NCI-H774 (cell line): ENCODE measurements at places on chromosomes 4 and X.

DNA sequence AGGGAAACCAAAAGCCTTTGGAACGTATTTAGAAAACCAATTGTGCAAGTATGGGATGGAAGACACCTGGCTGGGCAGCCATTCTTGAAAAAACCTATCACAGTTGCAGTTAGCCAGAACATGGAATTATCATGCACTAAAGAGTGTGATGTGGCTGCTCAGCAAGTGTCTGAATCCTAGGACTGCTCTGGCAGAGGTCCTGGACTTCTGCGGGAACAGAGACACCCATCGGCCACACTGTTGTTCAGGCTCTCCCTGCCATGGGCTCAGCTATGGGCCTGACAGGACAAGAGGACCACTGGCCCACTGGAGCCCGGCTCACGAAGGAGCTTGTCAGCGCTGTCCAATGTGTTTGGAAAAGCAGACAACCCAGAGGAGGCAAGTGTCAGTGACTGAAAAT lies 115.7 kb upstream of the GPC4 start:
- DNase-seq: no peak

DNA sequence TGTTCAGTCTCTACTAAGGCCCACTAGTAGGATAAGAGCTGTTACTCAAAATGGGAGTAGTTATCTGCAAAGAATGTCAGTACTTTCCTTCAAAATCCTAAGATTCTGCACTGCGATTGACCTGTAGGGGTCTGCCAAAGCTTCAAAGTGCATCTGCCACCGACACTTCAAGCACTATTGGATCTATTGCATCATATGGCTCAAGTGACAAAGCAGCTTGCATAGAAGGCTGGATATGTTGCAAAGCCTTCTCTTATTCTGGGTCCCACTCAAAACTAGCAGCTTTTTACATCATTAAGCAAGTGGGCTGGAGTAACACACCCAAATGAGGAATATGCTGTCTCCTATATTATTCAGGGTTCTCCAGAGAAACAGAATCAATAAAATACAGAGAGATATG lies 115.4 kb upstream of the EMCN start:
- no peak for DNase-seq

DNA sequence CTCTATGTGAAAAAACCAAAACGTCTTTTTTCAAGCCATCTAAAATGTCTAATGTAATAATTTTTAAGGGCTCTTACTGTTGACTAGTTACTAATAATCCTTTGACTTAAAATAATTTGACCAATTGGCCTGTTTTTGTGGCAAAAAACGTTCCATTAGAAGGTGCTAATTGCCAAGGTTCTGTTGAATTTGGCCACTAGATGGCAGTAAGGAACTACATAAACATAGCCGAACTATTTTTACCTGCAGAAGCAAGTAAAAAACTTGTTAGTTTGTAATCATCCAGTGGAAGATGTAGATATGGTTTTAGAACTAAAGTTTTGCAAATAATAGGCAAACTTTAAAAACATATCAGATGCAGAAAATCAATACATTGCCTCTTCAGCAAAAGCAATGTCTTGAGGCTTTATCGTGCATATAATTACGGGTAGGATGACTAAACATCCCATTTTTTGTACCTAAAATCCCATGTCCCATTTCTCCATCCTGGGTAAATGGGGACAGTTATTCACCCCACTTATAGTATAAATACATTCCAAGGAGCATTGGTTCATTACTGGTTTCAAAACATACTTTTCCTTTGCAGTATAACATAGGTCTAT lies 57.6 kb downstream of the PROM1 start:
- peak; percentile 46 for DNase-seq

DNA sequence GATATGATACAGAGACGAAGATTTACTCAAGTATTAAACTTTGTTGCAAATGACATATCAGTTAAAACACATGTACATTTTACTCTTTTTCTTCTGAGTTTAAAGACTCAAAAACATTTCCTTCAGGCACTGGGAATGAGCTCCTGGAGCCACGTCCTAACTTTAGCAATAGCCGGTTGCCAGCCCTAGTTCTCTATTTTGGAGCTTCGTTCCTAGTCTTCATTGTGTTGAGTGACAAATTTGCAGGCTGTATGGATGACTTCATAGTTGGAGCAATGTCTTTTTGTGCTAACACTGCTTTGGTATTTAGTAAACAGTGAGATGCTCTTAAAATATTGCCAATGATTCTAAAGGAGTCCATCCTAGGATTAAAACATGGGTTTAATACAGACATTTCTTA lies 190.9 kb downstream of the FAT4 start:
- no peak for DNase-seq

DNA sequence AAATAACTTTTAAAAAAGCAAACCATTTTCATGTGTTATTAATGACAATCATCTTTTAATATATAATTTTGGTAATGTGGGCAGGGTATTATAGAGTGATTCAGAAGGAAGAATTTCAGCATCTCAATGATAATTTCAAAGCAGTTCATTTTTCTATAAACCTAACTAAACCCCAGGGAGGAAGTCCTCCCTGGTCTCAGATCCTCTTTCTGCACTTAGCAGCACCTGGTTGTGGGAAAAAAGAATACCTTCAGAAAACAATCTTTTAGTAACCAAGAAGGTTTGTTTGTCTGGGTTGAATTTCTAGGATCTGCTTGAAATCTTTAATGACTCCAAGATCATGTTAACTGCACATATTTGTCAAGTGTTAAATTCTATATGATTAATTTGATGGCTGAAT lies 29.9 kb downstream of the DKK2 start:
- DNase-seq: no peak

DNA sequence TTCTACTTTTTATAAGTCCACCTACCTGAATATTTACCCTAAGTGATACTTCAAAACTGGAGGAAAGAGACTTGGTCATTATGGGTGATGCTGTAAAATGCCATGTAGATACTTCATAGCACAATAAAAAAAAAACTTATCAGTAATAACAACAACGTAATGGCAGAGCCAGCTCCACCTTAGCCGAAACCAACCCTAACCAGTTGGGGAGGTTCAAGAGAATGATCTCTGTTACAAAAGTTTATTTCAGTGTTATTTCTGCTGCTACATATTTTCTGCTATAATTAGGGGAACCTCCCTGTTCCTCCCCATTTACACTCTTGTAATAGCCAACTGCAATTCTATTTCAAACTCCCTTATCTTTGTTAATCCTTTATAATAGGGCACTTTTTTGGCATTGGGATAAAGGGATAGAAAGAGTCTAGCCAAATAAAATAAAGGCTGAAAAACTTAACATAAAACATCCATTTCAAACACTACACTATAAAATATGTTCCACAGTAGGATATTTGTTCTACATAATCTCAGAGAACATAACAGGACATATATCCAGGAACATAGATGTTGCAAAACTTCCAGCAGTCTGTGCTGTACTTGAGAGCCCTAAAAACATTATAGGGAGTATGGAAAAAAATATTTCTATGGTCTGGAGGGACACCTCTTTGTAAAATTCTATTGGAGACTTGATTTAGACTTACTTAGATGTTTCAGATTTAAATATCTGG lies 138.7 kb upstream of the POF1B start:
- DNase-seq: no peak

DNA sequence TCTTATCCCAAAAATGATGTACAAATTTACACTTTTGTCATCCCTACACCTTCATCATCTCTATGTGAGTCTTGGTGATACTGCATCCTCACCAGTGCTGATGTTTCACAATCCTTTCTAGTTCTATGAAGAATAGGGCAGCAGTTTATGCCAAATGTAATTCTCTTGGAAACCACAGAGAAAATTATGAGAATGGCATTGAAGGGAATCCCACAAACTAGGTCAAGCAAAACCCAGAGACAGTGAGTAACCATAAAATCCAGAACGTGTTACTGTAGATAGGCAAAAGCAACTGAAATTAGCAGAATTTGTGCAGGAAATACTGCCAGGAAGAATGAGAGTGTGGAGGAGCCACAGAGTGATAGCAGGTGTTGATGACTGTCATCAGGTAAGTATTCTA lies 24.5 kb downstream of the IL15 start:
- no peak for DNase-seq

GRCh38 chr4:93540562-93540961 lies 288.0 kb upstream of the ATOH1 start:
- no peak for DNase-seq

- DNase-seq: no peak
Measured at GRCh38 chr4:53234669-53235068, 131.2 kb downstream of the SCFD2 start.

DNA sequence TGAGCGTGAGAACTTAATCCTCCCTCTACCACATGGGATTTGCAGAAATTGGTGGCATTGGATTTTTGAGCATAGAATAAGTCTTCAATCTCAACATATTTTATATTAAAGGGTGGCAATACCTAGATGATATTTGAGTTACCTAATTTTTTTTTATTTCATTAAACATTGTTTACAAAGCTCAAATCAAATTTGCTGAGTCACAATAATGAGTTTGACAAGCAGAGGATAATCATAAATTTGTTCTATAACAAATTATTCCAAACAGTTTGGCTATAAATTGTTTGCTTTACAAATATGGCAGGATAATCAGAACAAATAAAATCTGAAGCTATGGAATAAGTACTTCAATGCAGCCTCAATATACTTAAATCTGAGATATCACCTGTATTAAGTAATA lies 22.7 kb downstream of the EMCN start:
- no peak for DNase-seq

DNA sequence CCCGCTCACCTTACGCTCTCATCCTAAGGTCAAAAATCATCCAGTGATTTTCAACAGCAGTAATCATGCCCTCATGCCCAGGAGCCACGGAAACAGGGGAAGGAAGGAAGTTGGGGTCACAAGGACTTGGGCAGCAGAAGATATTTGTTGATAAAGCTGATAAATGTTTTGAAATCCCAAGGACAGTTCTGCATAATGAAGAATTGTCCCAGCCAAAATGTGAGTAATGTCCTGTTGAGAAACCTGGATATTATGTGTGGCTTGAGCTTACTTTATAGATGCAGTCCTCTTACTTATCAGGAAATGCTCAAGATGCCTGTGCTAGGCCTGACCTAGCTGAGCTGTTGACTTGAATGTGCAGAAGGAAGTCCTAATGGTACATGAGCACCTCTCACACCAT lies 263.0 kb upstream of the ZFP42 start:
- DNase-seq: no peak

DNA sequence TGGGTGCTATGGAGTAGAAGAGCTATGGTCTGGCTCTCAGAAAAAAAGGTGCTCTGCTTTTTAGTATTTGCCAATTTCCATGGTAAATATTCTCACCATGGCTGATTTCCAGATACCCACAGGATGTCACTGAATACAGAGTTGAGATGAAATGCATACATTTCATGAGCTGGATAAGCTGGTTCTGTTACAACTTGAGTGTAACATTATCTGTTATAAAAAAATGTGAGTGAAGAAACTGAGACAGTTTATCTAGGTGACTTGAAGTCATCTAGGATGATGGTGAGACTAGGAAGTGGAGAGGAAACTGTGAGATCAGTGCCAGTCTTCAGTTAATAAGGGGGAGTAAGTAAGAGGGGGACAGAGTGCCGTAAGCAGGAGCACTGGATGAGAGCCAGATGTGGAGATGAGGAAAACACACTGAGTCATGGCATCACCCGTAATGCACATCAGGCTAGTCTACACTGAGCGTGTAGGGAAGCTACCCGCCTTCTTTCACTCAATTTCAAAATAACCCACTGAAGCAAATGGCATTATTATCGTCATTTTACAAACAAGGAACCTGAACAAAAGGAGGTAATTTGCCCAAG lies 5.0 kb downstream of the HPSE start:
- no peak for DNase-seq

- DNase-seq: no peak
Measured at GRCh38 chr4:181688872-181689271, 554.3 kb upstream of the TENM3 start.

- DNase-seq: no peak
Measured at GRCh38 chr4:54897590-54897989, 227.8 kb downstream of the KDR start.

- no peak for DNase-seq
Measured at GRCh38 chr4:65968831-65969558, 298.7 kb upstream of the EPHA5 start.

- DNase-seq: no peak
Measured at GRCh38 chrX:3232262-3232923, 114.1 kb downstream of the MXRA5 start.

GRCh38 chr4:98377559-98377958 lies 116.4 kb downstream of the RAP1GDS1 start:
- no peak for DNase-seq

- no peak for DNase-seq
Measured at GRCh38 chr4:17426222-17426621, 85.7 kb downstream of the QDPR start.

- no peak for DNase-seq
Measured at GRCh38 chr4:108596344-108596743, 24.0 kb upstream of the RPL34 start.

GRCh38 chr4:1802151-1802715 lies 9.1 kb downstream of the FGFR3 start:
- DNase-seq: no peak

- DNase-seq: no peak
Measured at GRCh38 chrX:66731398-66731797, 92.5 kb upstream of the EDA2R start.

GRCh38 chr4:140851032-140851636 lies 94.9 kb upstream of the TBC1D9 start:
- DNase-seq: peak; percentile 11

- DNase-seq: no peak
Measured at GRCh38 chr4:15143551-15143950, 141.3 kb downstream of the CPEB2 start.

- no peak for DNase-seq
Measured at GRCh38 chr4:12244973-12245372, 816.3 kb upstream of the HS3ST1 start.

DNA sequence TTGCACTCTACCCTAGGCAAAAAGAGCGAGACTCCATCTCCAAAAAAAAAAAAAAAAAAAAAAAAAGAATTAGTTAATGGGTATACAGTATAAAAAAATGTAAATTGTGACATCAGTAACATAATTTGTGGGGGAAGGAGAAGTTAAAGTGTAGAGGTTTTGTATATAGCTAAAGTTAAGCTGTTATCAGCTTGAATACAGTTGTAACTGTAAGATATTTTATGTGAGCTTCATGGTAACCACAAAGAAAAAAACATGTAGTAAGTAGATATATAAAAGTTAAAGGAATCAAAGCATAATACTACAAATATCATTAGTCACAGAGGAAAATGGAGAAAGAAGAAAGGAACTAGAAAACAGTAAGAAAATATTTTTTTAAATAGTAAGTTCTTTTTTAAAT lies 53.2 kb upstream of the EPGN start:
- no peak for DNase-seq

DNA sequence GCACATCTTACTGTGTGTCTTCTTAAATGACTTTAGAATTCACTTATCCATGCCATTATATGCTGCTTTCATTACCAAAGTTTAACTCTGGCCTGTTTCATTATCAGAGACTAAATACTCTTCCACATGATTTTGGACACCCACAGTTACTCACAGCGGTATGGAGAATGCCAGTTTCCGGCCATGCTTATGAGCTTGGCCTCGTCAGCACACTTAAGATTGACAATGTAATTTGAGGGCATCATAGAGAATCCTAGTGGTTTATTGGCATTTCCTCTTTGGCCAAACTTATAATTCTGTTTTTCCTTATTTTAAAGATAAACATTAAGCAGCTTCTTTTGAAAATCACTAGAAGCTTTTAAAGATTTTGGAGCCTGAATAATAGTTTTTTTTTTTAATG lies 104.5 kb downstream of the IRF2 start:
- DNase-seq: no peak
